GM20000 (cell line): ENCODE measurements at places on chromosomes 5 and 9.
A peak's percentile ranks its signal among the peaks of the same experiment; 100 is the strongest.

DNA sequence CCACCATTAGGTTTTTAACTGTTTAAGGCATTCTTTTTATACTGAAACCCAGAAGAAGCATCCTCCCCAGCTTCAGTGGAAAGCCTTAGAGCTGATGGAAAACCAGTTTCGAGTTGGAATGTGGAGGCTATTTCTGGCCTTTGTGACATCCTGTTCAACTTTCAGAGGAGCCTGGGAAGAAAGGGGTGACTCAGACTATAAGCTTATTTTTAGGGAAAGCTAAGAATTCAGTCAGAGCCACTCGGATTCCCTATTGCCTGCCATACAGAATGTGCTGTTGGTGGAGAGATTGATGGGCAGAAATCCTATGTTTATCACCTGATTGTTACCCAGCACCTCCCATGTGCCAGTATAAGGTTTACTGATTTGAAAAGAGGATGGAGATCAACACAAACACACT, 19.8 kb downstream of the PALM2AKAP2 start:
- DNase-seq = no peak

DNA sequence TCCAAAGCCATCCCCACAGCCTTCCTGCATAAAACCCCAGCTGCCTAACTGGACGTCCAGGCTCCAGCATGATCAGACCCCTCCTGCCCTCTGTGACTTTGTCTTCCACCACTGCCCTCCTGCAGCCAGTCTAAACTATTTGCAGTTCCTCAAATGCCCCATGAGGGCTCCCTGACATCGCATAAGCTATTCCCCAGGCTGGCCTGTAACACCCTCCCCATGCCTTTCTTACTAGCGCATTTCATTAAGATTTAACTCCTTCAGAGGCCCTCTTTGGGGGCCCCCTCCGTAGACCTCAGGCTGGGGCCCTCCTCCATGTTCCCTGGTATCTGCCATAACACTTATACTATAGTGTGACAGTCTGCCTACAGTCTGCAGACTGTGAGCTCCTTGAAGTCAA, 15.5 kb upstream of the SMIM23 start:
- DNase-seq = no peak

- peak; percentile 31 for DNase-seq
Observed at GRCh38 chr9:116504893-116505480, 182.1 kb upstream of the TRIM32 start.

DNA sequence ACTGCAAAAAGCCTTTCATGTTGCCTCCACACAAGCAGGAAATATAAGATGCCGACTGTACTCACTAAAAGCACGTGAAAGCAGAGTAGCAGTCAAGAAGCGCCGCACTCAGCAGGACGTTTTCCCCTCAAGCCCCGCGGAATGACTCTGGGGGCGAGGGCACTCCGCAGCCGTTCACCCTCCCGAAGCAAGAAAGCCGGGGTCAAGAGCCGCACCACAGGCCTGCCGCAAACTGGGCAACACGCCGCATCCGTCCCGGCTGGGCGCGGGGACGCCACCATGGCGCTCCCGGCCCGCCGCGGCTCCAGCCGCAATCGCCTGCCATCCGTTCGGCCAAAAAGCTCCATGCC, 364 bp downstream of the RPS6 start:
- peak; percentile 26 for DNase-seq

DNA sequence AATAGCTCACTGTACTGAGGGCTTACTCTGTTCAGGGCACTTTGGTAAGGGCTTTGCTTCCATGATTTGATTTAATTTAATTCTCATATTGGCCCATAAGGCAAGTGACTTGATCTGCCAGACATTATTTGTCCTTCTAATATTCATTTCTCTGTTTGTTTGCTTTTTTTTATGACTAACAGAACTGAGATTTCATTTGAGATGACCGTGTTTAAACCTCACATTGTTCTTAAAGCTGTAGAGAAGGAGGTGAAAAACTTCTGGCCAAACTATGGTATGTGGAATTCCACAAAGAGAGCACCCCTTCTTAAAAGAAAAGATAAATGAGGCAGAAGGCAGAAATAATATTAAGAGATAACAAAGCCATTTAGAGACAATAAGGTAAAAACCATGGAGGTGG, 775.6 kb upstream of the ACO1 start:
- DNase-seq = no peak

DNA sequence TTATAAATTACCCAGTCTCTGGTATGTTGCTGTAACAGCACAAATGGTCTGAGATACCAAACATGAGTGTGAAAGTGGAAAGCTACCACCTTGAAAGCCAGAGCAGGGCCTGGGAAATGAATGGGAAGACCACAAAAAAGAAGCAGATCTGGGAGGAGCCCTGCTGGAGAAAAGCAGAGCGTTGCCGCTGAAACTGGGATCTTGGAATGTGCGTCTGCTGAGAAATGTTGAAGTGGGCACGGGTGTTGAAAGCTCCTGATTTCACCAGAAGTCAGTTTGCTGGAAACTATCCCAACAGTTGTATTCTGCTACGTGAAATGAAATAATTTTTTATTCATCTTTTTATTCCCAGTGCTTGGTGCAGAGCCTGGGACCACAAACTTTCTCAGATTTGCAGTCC, 40.0 kb downstream of the NUDT12 start:
- DNase-seq = no peak

- no peak for DNase-seq
Observed at GRCh38 chr9:80502306-80502705, 930.5 kb downstream of the TLE4 start.

DNA sequence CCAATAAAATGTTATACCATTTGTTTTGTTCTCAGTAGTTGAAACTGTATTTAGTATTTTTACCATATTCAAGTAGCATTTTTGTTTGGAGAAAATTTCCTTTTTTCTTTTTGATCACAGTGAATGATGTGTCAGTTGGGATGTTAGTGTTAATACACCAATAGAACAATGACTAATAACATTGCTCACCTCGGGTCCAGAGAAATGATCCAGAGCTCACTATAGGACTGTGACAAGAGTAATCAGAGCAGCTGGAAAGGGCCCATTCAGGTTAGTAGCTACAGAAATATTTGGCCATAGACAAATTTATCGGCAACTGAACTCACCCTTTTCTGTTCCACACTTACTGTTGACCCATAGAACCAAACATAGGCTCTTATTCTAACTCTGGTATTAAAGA, 989.2 kb downstream of the TLE4 start:
- DNase-seq = no peak

GRCh38 chr9:94720846-94721549, 5.5 kb upstream of the AOPEP start:
- no peak for DNase-seq

- DNase-seq = no peak
Observed at GRCh38 chr9:108080285-108080684, 590.7 kb upstream of the KLF4 start.

DNA sequence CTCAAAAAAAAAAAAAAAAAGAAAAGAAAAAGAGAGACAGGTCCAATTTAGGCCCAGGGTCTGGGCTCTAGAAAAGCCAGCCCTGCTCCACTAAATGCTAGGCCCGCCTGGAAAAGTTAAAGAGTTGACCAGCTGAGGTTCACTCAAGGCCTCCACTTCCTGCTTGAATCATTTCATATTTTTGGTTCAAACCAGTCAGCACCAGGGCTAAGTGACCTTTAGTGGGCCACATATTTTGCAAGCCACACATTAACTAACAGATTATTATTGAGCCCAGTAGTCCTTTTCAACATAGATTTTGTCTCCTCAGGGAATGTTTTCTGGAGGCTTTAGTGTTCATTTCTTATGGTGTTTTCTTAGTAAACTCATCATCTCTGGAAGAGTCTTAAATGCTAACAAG, 156.6 kb downstream of the TLR4 start:
- no peak for DNase-seq

DNA sequence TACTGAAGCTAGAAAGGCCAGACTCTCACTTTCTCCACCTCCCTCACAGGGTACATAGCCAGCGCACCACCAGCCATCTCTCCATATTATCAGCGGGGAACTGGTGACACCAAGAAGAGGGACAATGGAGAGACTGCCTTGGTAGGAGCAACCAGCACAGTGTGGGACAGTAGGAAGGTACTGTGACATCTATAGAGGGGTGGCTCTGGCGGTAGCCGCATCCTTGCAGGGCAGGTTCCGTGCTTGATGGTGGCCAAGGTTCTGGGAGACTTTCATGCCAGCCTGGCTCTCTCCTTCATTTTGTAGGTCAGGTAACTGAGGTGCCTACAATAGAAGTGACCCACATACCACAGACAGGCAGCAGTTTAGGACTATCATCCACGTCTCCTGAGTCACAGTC, 65.5 kb upstream of the SMIM23 start:
- DNase-seq = no peak

DNA sequence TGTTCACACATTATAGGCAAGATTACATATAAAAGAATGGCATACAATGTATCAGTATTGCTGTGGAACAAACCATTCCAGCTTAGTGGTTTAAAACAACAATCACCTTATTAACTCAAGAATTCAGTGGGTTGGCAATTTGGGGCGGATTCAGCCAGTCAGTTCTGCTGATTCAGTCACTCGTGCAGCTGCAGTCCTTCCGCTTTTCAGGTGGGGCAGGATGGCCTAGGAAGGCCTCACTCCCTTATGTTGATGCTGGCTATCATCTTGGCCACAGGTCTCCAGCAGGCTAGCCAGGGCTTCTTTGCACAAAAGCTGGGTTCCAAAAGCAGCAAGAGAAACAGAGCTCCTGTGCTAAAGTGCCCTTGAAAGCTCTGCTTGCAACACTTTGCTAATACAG, 150.6 kb downstream of the MCTP1 start:
- no peak for DNase-seq

DNA sequence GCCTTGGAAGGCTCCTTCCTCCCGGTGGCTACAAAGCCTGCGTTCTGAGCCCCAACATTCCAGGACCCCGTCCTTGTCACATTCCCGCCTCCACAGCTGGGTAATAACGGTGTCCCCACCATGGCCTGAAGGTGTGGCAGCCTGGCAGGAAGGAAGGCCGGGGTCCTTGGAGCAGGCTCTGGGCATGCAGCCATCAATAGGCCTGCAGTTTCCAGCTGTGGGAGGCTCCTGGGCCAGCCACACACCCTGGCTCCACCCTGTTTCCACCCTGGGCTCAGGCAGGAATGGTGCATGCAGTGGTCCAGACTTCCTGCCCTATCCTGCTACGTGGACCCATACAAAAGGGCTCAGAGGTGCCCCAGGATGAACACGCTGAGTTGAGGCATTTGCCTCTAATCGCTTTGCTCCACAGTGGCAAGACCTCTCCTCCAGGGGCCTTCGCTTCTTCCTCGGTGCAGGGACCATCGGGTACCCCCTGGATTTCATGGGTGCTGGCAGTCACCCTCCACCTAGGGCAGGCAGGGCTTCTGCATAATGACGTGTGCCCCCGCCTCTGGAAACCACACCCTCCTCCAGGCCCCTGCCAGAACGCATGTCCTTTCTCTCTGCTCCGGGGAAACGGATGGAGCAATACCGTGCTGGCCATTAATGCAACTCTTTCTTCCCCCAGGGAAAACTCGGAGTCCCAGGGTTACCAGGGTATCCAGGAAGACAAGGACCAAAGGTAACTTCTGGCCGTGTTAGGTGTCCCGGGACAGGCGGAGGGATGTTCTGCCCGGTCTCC, 95.1 kb upstream of the FCN2 start:
- no peak for DNase-seq

DNA sequence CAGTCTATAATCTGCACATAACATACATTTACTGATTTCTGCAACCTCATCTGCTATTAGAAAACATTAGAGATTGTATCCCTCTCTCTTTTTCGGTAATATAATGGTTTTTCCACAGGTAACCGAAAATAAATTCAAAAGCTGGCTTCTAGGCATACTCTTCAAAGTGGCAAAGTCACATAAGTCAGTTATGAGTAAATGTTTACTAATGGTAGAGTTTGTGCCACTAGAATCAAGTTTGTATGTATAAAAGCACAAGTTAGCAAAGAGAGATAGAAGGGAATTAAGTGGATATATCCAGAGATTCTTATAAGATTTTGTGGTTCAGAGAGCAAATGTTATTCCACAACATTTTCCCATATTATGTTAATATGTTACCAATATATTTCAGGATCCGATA, 86.9 kb downstream of the MYO10 start:
- DNase-seq = no peak

DNA sequence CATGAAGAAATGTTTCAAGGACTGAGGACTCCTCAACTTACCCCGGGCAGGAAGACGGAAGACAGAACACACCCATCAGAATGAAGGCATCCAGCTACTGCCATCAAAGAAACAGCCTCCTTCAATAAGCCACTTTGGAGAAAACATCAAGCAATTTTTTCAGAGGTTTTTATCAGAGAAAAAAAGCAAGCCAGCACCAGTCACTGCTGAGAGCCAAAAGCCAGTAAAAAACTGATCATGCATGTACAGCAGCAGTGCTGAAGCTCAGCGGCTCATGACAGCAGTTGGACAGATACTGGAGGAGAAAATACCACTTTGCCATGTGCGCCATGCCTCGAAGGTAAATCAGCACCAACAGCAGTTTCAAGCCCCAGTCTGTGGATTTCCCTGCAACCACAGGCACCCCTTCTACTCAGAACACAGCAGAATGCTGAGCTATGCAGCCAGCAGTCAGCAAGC, 10.1 kb upstream of the ZNF484 start:
- no peak for DNase-seq

GRCh38 chr9:134942011-134942787, 24.5 kb upstream of the FCN1 start:
- DNase-seq = no peak

DNA sequence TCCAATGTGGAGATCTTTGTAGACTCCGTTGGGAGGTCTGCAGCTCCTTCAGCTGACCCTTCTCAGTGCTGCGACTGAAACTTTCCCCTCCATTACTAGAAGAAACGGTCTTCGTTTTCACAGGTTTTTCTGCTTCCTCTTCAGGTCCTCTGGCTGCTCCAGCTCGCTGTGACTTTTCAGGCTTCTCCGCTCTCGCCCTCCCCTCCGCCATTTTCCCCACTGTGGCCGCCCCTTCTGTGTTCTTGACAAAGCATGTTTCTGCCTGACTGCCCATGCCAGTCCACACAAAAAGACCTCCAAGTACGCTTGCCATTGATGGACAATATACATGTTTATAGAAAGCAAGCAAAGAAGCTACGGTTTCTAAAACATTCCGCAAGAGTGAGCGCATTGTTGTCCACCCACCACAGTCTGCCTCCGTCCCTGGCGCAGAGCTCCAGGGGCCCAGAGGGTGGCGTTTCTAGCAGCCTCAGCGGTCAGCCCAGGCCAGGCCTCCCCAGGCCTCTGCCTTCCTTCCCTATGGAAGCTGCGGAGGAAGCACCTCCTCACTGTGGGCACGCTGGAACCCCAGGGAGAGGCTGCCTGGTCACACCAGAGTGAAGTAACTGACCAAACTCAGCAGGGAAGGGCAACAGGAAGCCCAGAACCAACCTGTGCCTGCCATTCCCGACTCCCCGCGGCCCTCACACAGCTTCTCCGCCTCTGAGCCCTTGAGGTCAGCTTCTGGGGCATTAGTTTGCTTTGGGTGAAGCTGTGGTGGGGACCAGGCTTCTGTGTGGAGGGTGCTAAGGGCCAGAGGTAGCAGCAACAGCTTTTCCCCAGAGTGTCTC, 19.9 kb upstream of the S1PR3 start:
- no peak for DNase-seq
